ENCODE measurements at places on chromosomes 7 and 10.

GRCh38 chr7:78786055-78786454 is 667.4 kb downstream of the MAGI2 start:
- no peak for DNase-seq

DNA sequence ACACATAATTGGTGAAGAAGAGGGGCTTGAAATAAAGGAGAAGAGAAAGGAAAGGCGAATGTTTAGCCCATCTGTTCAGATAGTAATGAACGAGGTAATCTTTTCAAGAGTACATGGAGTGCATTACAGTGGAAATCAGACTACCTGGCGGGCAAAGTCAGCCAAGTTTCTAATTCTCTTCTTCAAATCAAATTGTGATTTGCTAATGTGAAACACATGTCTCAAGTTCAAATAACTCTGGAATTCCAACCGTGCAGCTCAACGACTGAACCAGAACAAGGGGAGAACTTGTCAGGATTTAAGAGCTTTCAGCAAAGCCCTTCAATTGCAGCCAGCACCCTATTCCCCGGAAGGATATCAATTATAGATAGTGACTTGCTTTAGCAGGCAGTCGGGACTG is 216.9 kb downstream of the GLI3 start:
- no peak for DNase-seq

GRCh38 chr7:52270301-52270700 is 765.1 kb upstream of the POM121L12 start:
- no peak for DNase-seq

DNA sequence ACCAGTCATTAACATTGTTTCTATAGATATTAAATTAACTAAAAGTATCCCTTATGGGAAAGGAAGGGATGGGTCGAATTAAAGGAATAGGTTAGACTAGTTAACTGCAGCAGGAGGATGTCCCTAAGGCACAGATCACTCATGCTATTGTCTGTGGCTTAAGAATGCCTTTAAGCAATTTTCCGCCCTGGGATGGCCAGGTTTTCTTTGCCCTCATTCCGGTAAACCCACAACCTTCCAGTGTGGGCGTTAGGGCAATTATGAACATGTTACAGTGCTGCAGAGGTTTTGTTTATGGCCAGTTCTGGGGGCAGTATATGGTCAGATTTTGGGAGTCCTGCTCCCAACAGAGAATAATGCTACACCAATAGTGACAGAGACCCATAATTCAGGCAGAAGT is 139.3 kb upstream of the CDK13 start:
- DNase-seq: no peak

- no peak for DNase-seq
Observed at GRCh38 chr7:18461785-18462467, 33.6 kb upstream of the HDAC9 start.

GRCh38 chr7:155313096-155313495 is 15.4 kb downstream of the INSIG1 start:
- no peak for DNase-seq

- no peak for DNase-seq
Observed at GRCh38 chr10:17085011-17085725, 44.4 kb downstream of the CUBN start.

- DNase-seq: no peak
Observed at GRCh38 chr10:86335831-86336230, 30.8 kb downstream of the GRID1 start.

- no peak for DNase-seq
Observed at GRCh38 chr7:102450242-102450641, 14.4 kb downstream of the ALKBH4 start.

DNA sequence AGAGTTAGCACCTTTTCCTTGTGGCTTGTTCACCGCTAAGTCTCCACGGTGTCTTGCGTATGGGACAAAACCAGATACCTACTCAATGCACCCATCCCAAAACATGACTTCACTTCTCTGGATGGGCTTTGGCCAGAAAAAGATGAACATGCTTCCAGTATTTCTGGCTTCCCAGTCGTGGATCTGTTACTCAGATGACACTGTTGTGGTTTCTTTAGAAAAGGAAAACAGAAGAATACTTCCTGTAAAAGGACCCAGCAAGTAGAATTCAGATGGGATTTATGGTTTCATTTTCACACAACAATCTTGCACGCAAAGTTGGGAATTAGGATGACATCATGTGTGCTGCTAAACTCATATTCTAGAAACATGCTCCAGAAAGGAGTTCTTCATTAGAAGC is 216.7 kb downstream of the ADAM12 start:
- no peak for DNase-seq

DNA sequence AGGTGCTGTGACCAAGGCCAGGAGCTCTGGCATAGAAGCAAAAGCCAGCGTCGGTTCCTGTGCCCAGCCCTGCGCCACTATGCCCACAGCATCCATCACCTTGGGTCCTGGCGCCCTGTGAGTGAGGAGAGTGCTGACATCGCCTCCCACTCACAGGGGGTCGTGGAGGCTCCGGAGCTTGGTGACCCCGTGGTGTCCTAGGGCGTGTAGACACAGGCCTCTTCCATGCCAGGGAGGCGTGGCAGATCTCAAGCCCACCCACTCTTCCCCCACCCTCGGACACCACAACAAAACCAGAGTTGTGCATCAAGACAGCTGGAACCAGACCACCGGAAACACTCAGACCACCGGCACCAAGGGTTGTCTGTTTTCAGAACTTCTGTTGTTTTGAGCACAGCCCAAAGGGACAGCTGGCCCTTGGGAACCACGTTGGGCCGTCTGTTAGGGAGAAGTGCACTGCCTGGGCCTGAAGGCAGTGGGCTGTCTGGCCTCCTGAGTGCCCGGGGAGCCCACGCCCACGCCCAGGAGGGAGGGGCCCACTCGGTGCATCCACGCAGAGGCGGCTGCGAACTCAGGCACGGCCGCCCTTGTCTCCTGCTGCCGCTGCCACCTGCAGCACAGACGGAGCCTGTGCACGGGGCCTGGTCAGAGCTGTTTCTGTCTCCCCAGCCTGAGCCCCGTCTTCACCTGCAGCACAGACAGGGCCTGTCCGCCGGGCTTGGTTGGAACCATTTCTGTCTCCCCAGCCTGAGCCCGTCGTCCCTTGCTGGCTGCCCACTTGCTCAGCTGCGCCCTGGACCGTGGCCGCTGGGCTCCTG is 106.3 kb downstream of the INPP5A start:
- no peak for DNase-seq

- no peak for DNase-seq
Observed at GRCh38 chr7:134220236-134220635, 93.1 kb downstream of the LRGUK start.

DNA sequence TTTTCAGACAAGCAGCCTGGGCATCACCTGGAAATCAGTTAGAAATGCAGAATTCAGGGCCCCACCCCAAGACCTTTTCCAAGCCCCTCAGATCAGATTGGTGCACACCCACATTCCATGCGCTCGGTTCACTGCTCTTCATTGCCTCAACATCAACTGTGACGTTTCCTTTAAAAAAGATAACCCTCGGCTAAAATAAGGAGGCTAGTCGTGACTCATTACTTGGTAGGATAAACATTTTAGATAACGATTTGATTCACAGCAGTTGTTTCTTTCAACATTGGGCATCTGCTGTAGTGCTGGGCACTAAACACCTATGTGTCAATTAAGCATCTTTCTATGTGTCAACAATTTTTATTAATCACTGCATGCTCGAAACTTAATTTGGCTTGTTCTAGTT is 191.1 kb upstream of the LRGUK start:
- no peak for DNase-seq

DNA sequence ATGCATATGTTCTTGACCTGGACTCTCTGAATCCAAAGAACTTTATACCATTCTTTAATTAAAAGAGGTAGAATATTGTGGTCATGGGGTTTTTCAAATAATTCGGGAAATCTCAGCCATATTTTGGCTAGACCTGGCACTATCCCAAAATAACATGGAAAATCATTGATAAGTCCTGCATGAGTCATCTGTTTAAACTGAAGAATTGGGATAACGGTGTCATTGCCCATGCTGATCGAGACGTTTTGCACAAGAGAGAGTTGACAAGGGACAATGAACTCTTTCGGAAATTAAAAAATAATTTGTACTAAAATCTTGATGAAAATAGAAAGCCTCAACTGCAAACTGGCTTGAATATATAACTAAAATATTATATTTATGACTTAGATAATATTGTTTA is 19.9 kb upstream of the ABCB4 start:
- DNase-seq: no peak

GRCh38 chr7:3282457-3282856 is 18.6 kb upstream of the SDK1 start:
- DNase-seq: no peak

- DNase-seq: peak; percentile 62
Observed at GRCh38 chr10:124530215-124530665, 68.6 kb downstream of the LHPP start.

GRCh38 chr10:131949041-131949862 is 32.5 kb downstream of the BNIP3 start:
- no peak for DNase-seq

GRCh38 chr10:97328646-97329453 is 5.7 kb downstream of the FRAT2 start:
- DNase-seq: no peak

- DNase-seq: no peak
Observed at GRCh38 chr7:38411404-38411803, 138.0 kb upstream of the TARP start.

- no peak for DNase-seq
Observed at GRCh38 chr10:44820094-44820493, 91.0 kb upstream of the TMEM72 start.

GRCh38 chr7:96624954-96625353 is 84.7 kb downstream of the SEM1 start:
- DNase-seq: no peak

DNA sequence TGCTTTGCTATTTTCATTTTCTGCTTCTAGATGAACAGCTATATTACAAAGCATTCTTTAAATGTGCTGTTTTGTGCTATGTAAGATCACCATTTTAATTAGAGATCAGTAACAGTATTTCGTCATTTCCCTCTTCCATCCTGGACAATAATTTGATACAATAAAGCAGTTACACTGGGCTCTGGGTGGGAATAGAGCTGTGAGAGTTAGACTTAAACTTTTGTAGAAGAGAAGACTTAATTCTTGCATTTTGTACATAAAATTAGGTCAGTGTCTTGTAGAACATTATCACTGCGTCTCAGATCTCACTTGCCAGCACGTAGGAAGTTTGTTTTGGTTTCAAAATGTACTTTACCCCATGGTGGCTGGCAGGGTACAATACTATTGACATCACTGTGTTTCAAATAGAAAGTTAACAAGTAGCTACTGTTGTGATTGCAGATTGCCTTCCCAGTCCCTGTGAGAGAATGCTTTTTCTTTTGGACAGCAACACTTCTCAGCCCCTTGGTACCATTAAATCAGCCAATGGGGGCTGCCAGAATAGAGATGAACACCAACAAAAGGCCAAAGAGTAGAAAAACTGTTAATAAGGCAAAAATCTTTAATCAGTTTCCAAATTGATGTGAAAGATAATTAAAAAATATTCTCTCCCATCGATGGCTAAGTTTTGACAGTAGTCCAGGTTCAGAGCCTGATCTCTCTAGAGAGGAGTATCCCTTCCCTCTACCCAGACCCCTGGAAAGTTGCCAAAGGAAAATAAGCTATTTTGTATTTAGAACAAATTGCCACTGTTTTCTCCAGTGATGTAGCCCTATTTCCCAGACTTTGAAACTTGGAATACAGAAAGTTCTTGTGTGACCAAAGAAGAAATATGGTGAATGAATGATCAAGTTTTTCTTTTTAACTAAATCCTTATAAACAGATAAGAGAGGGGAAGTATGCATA is 35.1 kb downstream of the SMNDC1 start:
- peak; percentile 94 for DNase-seq

GRCh38 chr7:49805371-49806007 is 32.1 kb downstream of the VWC2 start:
- no peak for DNase-seq

DNA sequence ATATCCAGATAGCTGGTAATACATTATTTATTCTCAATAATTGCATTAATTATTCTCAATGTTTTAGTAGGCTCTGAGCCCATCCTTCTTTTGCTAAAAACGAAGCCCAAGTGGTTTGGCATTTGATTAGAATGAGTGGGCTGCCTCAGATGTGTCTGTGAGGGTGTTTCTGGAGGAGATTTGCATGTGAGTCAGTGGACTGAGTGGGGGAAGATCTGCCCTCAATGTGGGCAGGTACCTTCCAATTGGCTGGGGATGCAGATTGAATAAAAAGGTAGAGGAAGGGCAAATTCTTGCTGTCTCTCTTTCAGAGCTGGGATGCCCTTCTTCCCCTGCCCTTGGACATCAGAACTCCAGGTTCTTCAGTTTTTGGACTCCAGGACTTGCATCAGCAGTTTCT is 290.6 kb upstream of the SMIM30 start:
- DNase-seq: no peak

- no peak for DNase-seq
Observed at GRCh38 chr10:121675344-121675743, 77.1 kb upstream of the FGFR2 start.

DNA sequence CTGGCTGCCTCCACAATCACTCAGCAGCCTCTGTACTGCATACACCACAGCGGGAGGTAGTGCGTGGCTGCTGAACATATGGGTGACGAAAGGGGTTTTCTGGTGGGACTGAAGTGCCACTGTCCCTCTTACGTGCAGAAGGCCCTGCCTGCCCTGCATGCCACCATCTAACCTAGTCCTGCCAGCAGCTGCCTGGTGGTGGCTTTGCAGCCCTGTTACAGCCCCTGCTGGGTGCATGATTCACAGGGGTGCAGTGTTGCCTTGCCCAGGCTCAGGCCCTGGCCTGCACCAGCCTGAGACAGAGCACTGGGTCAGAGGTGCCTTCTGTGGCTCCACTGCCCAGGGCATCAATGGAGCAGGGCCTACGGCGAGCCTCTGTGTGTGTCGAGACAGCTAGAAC is 50.1 kb downstream of the SYPL1 start:
- DNase-seq: no peak

- DNase-seq: no peak
Observed at GRCh38 chr10:90925079-90926029, 4.5 kb upstream of the ANKRD1 start.

DNA sequence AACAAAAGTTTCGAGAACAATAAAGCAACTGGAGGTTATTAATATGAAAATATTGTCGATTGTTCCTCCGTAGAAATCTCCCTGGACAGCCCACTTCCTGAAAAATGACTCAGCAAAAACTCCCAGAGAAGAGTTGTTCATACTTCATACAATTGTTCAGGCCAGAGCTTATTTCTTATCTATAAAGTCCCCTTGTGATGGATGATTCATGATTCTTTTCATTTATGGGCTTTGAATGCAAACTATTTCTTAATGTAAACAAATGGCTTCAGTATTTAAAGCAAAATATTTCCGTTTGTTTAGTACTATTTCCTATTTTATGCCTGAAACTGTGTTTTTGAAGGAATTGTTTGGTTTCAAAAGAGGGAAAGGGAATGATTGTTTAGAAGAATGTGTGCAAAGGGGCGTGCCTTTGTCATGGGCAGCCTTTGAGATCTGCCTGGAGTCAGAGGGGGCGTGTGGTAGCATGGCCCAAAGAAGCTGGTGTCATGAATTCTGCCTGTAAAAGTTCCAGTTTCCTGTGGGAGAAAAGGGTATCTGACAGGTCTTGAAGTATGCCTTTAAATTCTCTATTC is 26.2 kb upstream of the EXOC6 start:
- no peak for DNase-seq

GRCh38 chr7:12898004-12898403 is 210.6 kb downstream of the ARL4A start:
- DNase-seq: no peak
